Nephron progenitor cell (in vitro differentiated cells): ENCODE measurements at places on chromosomes 3 and 15.

- DNase-seq: peak; percentile 70
Observed at GRCh38 chr15:61227269-61227949, 1.7 kb downstream of the RORA start.

DNA sequence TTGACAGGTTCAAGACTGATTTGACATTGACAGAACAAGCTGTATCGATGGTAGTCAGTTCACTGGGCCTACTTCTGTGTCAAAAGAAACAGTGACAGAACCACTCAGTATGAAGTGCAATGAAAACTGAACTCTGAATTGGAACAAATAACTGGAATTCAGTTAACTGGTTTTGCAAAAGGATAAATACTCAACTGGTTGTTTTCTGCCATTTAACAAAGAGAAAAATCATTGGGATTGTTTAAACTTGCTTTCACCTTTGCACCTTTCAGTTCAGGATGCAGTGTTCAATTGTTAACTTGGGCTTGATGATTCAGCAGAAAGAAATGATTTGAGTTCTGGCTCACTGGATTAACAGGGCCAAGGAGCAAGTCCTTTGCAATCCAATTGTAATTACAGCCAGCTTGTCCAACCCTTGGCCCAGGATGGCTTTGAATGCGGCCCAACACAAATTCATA is 4.9 kb downstream of the BTD start:
- no peak for DNase-seq

DNA sequence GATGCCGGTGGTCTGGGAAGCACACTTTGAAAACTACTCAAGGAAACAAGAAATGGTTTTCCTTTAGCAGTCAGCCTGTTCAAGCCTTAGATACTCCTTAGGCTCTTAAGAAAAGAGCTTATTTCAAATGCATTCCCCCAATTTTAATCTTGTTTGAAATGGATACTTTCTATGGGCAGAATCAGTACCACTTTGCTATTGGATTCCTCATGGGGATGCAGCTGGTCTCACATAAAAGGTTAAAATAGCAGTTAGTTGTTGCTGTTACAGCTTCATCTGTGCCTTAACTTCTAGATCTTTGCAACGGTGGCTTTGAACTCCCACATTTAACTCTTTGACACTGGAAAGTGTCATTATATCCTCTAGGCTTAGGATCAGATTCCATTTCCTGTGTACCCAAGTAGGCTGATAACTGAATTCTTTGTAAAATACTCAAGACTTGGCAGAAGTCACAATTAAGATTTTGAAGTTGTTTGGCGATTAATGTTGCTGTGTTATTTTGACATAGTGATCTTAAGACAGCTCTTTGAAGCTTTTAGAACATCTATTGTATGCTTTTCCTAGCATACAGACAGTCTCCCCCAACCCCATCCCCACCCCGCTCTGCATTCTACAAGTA is 2.2 kb downstream of the THBS1 start:
- no peak for DNase-seq

DNA sequence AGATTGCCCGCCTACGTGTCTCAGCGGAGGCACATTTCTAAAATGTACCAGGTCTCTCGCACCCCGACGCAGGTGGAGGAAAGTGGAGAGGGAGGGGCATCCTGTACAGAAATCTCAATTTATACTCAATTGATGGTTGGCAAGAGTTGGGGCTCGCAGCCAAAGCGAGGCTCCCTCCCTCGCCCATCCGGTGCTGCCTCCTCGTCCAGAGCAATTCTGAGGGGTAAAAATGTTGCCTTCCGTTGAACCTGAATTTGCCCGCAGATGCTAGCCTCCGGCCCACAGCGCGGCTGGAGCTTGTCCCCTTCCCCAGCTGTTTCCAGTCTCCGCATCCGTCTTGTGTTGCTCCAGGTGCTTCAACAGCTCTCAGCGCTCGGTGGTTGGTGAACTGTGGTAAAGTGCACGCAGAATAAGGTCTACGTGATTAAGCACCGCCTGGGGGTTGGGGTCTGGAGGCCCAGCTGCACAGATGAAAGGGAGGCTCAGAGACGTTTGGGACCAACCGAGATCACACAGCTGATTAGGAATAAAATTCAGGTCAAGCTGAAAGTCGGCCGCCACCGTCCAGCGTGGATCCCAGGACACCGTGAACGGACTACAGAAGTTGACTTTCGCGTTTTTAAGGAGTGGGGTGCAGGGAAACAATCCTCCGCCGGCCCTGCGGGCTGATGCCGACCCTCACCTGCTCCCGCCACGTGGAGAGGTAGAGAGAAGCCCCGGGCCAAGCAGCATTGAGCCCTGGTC is 846 bp upstream of the POLG start:
- peak; percentile 51 for DNase-seq

- no peak for DNase-seq
Observed at GRCh38 chr3:148951599-148952361, 39.6 kb upstream of the GYG1 start.

DNA sequence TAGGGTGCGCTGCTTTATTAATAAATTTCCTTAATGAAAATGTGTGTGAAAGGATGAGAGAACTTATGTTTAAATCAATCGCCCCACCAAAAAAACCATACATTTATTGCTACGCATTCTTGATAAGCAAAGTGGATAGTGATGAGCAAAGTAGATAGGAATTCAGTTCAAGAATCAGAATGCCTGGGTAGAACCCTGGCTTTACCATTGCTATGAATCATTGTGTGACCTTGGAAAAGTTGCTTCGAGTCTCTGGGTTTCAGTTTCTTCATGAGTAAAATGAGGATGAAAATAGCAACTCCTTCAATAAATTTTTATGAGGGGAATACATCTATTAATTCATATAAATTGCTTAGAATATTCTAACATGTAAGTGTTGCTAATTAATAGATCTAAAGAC is 2.6 kb upstream of the ALCAM start:
- DNase-seq: no peak

DNA sequence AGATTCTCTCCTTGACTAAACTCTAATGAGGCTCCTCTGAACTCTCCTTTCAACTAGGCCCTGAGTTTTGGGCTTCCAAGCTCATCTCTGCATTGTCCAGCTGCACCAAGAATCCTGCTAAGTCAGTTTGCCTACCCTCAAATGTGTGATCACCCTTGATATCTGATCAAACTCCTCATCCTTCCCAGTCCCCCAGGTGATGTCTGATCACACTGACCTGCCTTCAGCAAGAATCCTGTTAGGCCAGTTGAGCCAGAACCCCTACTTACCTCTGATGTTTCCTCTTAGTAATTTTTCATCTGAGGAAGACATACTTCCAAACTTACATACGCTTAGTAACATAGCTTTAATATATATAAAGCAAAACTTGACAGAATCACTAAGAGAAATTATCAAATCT is 28.8 kb downstream of the SUMF1 start:
- DNase-seq: no peak

DNA sequence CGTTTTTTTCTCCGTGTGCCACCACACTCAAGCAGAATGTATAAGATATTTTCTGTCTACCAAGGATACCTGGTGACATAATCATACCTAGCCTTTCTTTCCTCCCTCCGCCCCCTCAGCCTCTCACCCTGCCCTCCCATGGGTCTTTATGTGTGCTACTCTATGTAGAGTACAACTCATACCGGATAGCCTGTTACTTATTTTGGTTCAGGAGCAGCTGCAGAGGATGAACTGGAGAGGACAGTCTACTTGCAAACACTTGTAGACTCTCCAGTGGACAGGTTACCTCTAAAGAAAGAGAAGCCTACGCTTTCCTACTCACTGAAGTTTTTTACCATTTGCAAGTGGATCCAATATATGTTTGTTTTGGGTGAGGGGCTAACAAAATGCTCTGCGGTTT is 345.9 kb upstream of the TPRG1 start:
- DNase-seq: no peak

DNA sequence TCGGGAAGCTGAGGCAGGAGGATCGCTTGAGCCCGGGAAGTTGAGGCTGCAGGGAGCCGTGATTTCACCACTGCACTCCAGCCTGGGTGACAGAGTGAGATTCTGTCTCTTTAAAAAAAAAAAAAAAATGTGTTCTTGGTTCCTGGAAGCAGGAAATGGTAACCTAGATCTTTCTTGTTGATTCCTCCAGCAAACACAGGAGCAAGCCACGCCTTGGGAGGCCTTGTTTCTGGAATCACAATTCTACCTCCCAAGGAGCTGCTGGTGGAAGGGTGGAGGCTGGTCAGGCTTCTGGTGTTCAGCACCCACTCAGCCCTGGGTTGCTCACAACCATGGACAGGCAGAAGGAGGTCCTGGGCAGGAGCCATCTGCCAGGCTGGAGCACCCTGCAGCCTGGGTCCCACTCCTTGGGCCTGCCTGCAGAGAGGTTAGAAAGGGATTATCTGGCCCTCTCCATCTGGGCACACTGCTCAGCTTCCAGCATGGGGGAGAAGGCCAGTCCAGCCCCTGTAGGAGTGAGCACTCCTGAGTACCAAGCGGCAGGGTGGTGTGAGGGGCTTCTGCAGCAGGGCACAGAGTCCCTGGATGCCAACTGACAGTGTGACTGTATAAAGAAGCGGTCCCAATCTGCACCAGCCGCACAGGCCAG is 65.6 kb downstream of the ABTB1 start:
- no peak for DNase-seq

DNA sequence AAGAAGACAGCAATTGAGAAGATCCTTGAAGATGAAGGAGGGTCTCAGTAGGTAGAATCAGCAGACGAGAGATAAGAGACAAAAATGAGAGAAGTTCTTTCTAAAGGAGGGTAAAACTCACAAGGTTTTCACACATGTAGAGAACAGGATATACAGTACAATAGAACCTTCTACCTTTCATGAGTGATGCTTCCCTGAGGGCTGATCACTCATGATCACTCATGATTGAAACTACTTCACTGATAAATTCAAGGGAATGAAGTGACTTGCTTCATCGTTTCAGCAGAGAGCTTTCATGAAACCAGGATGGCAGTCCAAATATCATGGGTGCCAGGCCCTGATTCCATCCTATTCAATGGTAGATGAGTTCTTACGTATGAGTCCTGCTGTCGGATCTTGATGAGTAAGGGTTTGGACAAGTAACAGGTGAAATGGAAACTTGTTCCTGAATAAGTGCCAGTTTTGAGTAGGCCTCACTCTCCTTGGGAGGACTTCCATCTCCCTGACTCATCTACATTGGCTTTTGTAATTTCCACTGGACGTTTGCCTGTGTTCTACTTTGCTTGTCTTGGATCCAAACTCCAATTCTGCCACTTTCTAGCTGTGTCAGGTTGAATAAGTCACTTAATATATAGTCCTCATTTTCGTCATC is 9.6 kb upstream of the CLDN16 start:
- no peak for DNase-seq

DNA sequence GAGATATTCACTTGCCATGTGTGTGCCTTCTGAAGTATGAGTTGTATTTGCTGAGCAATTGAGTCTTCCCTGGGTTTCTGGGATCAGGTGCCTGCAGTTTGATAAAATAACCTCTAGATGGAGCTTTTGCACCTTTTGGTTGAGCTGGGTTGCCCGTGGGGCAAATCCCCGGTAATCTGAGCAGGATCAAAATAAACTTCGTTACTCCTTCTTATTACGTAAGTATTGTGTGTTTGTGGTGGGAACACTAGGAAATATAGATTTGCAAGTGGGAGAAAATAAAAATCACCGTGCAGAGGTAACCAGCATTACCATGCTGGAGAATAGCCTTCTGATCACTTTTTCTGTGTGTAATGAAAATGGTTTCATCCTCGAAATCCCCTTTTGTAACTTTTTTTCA is 277.4 kb upstream of the NR2E3 start:
- DNase-seq: no peak

DNA sequence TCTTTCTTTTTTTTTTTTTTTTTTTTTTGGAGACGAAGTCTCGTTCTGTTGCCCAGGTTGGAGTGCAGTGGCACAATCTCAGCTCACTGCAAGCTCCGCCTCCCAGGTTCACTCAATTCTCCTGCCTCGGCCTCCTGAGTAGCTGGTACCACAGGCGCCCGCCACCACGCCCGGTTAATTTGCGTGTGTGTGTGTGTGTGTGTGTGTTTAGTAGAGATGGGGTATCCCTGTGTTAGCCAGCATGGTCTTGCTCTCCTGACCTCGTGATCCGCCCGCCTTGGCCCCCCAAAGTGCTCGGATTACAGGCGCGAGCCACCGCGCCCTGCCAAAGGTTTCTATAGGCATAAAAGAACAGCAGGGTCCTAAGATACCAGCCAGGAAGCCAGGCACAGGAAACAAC is 261.0 kb upstream of the CCDC54 start:
- DNase-seq: no peak

- peak; percentile 13 for DNase-seq
Observed at GRCh38 chr3:41997702-41998550, 36.0 kb upstream of the ULK4 start.

DNA sequence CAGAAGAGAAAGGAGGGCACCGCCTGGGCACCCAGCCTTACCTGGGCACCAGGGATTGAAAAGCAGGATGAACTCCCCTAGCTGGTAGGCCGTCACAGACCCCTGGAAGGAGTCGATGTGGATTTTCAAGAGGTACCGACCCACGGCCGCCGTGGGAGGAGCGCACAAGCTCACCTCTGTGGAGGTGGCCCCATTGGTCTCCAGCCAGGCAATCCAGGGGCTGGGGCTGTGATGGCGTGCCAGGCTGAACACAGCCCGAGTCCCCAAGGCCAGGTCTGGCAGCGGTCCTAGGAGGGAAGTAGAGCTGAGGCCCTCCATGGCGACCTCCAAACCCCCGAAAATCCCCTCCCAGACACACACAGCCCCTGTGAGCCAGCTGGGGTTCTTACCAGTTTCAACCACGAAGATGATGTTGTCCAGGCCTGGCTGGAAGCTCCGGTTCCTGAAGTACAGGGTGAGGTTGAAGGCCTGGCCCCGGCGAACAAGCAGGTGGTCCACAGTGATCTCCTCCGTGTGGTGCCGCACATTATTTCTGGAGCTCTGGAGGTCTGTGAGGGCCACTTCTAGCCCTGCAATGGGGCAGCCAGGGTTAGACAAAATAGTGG is 6.6 kb downstream of the TGM5 start:
- DNase-seq: no peak

DNA sequence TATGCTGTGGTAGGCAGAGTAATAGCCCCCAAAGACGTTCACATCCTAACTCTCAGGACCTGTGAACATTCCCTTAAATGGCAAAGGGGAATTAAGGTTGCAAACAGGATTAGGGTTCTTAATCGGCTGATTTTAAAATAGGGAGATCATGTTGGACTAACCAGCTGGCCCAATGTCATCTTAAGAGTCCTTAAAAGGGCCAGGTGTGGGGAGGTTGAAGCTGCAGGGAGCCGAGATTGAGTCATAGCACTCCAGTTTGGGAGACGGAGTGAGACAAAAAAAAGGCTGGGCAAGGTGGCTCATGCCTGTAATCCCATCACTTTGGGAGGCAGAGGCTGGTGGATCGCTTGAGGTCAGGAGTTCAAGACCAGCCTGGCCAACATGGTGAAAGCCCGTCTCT is 1.6 kb upstream of the FLNB start:
- DNase-seq: no peak

- DNase-seq: no peak
Observed at GRCh38 chr15:97929456-97930229, 30.9 kb upstream of the ARRDC4 start.

GRCh38 chr3:78847603-78848002 is 920.2 kb downstream of the ROBO1 start:
- DNase-seq: no peak

- no peak for DNase-seq
Observed at GRCh38 chr3:52370531-52370930, 54.4 kb downstream of the DNAH1 start.

GRCh38 chr15:22955544-22956119 is 24.5 kb downstream of the CYFIP1 start:
- DNase-seq: no peak
